Foreskin keratinocyte (primary cell): ENCODE measurements at places on chromosomes 3 and 15. TPM values are rescaled to one million over a fixed set of nuclear protein-coding genes. Genes with fewer than 3 reads are reported as not detected.

DNA sequence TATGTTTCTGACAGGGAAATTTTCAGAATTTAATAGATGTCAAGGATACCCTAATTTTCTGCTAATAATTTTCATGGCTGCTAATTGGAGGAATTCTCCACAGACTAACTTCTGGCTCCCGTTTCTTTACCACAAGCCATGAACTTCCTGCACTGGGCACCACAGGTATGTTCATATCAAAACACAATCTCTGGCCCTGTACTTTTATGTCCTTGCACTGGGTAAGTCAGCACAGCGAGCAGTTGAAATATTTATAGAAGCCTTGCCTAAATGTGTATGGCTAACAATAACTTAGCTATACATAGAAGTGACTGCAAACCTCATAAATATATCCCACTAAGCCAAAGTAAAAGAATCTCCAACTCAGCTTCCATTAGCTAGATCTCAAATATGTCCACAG, 246.9 kb downstream of the ZIC1 start:
- DNase-seq: no peak

The GOLGA8N gene
- polyA plus RNA-seq: 0.22 and 0.25 TPM in 2 replicates

The FOXB1 gene
- not detected in 2 replicates for polyA plus RNA-seq

The NDN gene
- polyA plus RNA-seq: 5.9 and 7.8 TPM in 2 replicates
